Activated T-cell treated with anti-CD3 and anti-CD28 coated beads, Interleukin-2, amount 50 U/mL, for 72 hours (primary cell): ENCODE measurements at places on chromosomes 6 and 20. TPM values are rescaled to one million over a fixed set of nuclear protein-coding genes. Genes with fewer than 3 reads are reported as not detected.
A peak's percentile ranks its signal among the peaks of the same experiment; 100 is the strongest.

GRCh38 chr20:33291830-33292355 lies 8.9 kb downstream of the BPIFB1 start:
- DNase-seq, result peak; percentile 64

The UBE2C gene
- total RNA-seq, result 197 TPM

DNA sequence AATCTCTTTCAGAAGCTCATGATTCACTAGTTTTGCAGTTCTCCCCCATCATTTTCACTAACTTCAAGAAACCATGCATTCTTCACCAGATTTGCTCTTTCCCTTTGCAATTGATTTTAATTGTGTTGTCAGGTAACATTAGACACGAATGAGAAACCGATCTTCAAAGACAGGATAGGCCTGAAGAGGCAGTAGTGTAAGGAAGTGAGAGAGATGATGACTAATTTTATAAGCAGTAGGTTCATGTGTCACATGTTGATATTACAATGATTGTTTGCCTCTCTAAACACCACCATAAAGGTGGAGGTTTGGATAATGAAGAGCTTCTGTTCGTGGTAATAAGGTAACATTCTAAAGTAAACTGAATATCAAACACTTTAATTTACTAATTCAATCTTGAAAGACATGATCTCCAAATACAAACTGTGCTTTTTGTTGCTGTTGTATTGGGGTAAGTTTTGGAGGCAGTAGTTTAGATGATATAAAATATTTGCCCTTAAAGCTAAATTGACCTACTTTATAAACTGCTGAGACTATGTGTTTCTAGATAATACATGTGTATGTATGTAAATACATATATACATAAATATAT lies 207.2 kb downstream of the PHACTR1 start:
- no peak for DNase-seq

- no peak for DNase-seq
Measured at GRCh38 chr6:82624251-82624650, 260.6 kb downstream of the TPBG start.

The MRPS10 gene
- total RNA-seq, result 39.0 TPM

- DNase-seq, result no peak
Measured at GRCh38 chr20:34403063-34403827, 40.2 kb downstream of the ITCH start.

DNA sequence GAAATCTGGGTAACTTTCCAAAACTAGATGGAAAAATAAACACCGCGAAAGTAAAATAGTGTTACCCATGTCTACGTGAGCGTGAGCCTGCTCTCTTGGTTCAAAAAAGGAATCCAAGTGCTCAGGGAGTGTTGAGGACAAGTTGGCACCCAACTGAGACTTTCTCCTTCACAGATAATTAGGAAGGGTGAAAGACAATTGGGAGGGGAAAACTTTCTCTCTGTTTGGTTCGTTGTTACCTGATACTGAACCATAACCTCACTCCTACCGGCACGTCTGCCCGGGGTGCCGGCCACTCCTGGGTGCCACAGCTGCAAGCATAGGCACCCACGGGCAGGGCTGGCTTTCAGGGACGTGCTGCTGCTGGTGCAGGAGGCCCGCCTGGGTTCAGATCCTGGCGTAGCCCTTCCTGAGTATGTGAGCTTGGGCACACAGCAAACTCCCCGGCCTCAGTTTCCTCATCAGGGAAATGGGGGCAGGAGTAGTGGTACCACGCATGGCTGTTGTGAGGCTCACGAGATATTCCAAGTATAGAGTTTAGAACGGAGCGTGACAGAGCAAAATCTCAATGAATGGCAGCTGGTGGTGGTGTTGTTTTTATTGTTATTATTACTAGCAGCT lies 38.2 kb upstream of the PMEPA1 start:
- no peak for DNase-seq
